ENCODE measurements at places on chromosomes 6 and 20. TPM values are rescaled to one million over a fixed set of nuclear protein-coding genes. Genes with fewer than 3 reads are reported as not detected.

Gene ABHD16B
- not detected for total RNA-seq

Gene ARMH2
- not detected for total RNA-seq

Gene OR12D3
- not detected for total RNA-seq

Gene FRMD1
- total RNA-seq: not detected

Gene SYCP2L
- total RNA-seq: not detected

Gene SMOC2
- not detected for total RNA-seq

Gene WFDC12
- total RNA-seq: not detected

Gene AKAP12
- total RNA-seq: 113 TPM

Gene SLC35F1
- total RNA-seq: under 0.01 TPM

Gene MOG
- total RNA-seq: not detected

Gene EFCAB8
- total RNA-seq: under 0.01 TPM

Gene RBBP8NL
- total RNA-seq: not detected

Gene SLC35B3
- total RNA-seq: 22.5 TPM

Gene TP53TG5
- total RNA-seq: not detected

Gene BNIP5
- total RNA-seq: under 0.01 TPM

Gene SLC22A2
- total RNA-seq: not detected

Gene AIG1
- total RNA-seq: 21.7 TPM

Gene TREM1
- total RNA-seq: 0.16 TPM

Gene PTCRA
- not detected for total RNA-seq

Gene CEBPB
- total RNA-seq: 39.2 TPM

Gene FAM209B
- not detected for total RNA-seq

Gene ME1
- 9.1 TPM for total RNA-seq

Gene ROMO1
- 284 TPM for total RNA-seq

Gene TNXB
- total RNA-seq: 10.6 TPM

Gene ZBTB12
- total RNA-seq: 14.6 TPM

Gene TMEM30A
- total RNA-seq: 120 TPM

Gene LPIN3
- total RNA-seq: 4.6 TPM

Gene ZKSCAN4
- total RNA-seq: 7.3 TPM

Gene MUCL3
- total RNA-seq: not detected

Gene MTG2
- total RNA-seq: 20.7 TPM

Gene IL22RA2
- not detected for total RNA-seq

Gene POM121L2
- total RNA-seq: not detected

Gene KCNK16
- not detected for total RNA-seq

Gene HNF4A
- not detected for total RNA-seq

Gene KCNG1
- total RNA-seq: 5.5 TPM
